ENCODE measurements at places on chromosomes 12 and 14. TPM values are rescaled to one million over a fixed set of nuclear protein-coding genes. Genes with fewer than 3 reads are reported as not detected.

DNA sequence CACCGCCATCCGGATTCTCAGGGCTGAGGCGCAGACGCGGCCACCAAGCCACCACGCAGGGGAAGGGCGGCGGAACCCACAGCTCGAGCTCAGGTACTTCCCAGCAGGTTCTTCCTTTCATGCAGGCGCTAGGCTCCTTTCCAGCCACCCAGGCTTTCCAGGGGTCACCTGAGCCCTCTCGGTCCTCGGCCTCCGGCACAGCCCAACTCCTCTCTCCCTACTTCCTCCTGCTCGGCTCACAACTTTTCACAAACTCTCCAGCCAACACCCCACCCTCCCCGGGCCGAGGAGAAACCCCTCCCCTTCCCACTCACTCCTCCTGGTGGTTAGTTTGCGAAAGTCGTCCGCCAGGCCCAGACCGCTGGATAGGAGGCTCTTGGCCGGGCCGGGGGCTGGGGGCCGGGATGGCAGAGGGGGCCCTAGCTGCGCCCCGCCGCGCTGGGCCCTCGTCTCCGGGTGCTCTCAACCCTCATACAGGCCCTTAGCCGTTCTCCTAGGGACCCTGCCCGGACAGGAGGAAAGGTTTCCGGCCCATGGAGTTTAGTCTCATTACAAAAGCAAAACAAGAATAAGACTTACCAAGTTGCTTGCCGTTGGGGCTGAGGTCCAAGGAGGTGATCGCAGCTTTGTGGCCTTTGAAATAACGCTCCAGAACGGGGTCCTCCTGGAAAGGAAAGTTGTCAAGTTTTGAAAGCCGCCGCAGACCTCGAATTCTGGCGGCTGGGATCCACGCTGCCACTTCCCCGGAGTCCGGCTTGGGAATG, at the start of gene GALNT4:
GALNT4 (minus strand) TSS at position 256 of the 764 bp plus-strand sequence; CDS start at position 9, 247 bp downstream.
- DNase-seq: peak; percentile 96

The PLEKHH1 gene
- 0.75 TPM for total RNA-seq

The TRHDE gene
- 2.3 TPM for total RNA-seq

DNA sequence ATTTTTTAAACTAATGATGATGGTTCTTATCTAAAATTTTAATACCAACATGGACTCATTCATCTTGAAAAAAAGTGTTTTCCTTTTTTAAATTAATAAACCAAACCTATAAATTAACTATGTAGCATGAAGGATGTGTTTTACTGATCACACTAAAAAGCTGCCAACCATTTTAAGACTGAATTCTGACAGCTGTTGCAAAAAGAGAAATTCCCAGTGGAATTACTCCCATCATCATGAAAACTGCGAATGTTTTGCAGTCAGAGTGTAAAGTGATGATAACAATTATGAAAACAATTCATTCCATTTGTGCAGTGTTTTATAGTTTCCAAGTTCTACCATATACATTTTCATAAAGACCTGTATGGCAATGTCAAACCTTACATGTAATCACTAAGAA, 232.8 kb downstream of the SLC2A13 start:
- DNase-seq: no peak

DNA sequence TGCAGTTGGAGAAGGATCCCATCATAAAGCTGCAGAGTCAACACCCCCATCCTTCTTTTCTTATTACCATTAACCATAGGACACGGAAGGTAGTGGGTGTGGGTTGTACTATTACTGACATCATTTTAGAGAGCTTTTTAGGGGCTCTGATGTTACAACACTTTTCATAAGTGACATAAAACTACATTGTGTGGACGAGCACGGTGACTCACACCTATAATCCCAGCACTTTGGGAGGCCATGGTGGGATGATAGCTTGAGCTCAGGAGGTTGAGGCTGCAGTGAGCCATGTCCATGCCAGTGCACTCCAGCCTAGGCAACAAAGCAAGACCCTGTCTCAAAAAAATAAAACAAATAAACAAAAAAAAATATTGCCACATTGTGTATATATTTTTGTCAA, 167.1 kb downstream of the DUSP6 start:
- DNase-seq: no peak

- DNase-seq: no peak
These were observed 125.3 kb upstream of the ATF7IP start for GRCh38 chr12:14239935-14240872.

GRCh38 chr12:77064896-77065360, 441 bp downstream of the E2F7 start:
- DNase-seq: no peak

GRCh38 chr12:94191023-94191422, 42.6 kb downstream of the PLXNC1 start:
- DNase-seq: no peak

DNA sequence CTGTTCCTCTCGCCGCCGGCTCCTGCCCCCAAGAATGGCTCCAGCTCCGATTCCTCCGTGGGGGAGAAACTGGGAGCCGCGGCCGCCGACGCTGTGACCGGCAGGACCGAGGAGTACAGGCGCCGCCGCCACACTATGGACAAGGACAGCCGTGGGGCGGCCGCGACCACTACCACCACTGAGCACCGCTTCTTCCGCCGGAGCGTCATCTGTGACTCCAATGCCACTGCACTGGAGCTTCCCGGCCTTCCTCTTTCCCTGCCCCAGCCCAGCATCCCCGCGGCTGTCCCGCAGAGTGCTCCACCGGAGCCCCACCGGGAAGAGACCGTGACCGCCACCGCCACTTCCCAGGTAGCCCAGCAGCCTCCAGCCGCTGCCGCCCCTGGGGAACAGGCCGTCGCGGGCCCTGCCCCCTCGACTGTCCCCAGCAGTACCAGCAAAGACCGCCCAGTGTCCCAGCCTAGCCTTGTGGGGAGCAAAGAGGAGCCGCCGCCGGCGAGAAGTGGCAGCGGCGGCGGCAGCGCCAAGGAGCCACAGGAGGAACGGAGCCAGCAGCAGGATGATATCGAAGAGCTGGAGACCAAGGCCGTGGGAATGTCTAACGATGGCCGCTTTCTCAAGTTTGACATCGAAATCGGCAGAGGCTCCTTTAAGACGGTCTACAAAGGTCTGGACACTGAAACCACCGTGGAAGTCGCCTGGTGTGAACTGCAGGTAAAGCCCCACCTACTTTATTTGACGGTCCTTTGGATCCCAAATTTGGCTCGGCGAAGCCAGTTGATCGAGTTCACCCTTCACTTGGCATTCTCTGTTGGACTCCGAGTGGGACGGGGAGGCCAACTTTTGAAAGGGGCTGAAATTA, 1.5 kb downstream of the WNK1 start:
- DNase-seq: peak; percentile 47

The NPFF gene
- total RNA-seq: 0.98 TPM

- no peak for DNase-seq
These were observed 89.6 kb downstream of the C12orf75 start for GRCh38 chr12:105420046-105420445.

- DNase-seq: peak; percentile 4
These were observed 15.7 kb downstream of the CLEC4C start for GRCh38 chr12:7731486-7731885.

- no peak for DNase-seq
These were observed 10.6 kb downstream of the PAPOLA start for GRCh38 chr14:96512602-96513397.

- DNase-seq: no peak
These were observed 101.9 kb upstream of the EEA1 start for GRCh38 chr12:93031028-93031427.

DNA sequence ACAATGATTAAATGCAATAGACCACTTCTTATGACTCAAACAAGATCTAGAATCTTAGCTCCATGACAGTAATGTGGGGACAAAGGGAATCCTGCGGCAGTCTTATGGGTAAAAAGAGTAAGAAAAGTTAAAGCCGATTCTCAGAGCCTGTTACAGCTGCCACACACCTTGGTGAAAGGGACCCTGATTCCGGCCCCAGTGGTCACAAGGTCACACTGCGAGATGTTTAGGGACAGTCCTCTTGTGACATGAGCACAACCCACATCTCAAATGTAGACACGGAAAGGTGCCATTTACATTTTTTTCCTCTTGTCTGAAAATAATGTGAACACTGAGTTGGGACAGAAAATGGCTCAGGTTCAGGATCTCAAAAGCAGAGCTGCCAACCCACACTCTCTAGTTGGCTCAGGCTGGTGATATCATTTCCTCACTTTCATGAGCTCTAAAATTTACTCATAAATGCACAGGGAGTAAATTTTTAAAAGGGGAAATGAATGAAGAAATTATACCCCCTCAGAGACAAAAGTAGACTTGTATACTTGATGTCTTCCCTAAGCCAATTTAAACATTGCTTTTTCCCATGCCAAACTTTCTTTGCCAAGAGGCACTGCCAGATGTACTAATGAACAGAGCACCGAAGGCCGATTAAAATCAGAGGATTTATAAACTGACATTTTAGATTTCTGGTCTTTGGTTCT, 113.1 kb upstream of the OVCH1 start:
- peak; percentile 46 for DNase-seq

DNA sequence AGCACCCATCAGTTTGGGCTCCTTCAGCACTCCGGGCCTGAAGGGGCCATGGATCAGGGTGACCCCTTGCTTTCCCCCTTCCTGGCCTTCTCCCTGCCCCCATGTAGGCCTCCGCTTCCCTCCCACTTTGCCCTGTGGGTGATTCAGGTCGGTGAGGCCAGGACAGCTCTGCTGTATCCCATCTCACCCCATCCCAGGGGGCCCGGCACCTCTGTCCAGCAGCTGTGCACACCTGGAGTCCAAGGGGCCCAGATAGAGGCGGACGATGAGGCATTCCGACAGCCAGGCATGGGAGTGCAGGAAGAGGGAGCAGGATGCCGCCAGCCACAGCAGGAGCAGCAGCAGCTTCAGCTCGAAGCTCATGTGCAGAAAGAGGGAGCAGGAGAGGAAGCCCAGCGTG, 11.4 kb downstream of the LTB4R start:
- no peak for DNase-seq

- DNase-seq: no peak
These were observed 111.8 kb downstream of the PLEKHG7 start for GRCh38 chr12:92814584-92814983.

The KLHL33 gene
- total RNA-seq: 1.1 TPM

GRCh38 chr12:4215229-4216186, 58.1 kb upstream of the CCND2 start:
- DNase-seq: peak; percentile 63

DNA sequence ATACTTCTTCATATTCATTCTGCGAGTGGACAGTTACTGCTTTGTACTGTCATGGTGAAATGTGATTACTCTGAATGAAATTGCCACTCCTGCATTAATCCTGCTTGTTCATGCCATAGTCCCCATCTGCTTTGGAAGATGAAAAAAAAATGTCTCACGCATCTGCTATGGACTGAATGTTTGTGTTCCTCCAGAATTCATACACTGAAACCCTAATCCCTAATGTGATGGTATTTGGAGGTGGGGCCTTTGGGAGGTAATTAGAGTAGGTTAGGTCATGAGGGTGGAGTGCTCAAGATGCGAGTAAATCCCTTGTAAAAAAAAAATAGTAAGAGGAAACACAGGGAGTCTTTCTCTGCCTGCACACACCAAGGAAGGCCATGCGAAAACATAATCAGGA, 427.2 kb downstream of the TMTC2 start:
- peak; percentile 58 for DNase-seq

The INF2 gene
- total RNA-seq: 31.1 TPM

GRCh38 chr14:31326111-31326510, 94.2 kb downstream of the HEATR5A start:
- DNase-seq: peak; percentile 7

DNA sequence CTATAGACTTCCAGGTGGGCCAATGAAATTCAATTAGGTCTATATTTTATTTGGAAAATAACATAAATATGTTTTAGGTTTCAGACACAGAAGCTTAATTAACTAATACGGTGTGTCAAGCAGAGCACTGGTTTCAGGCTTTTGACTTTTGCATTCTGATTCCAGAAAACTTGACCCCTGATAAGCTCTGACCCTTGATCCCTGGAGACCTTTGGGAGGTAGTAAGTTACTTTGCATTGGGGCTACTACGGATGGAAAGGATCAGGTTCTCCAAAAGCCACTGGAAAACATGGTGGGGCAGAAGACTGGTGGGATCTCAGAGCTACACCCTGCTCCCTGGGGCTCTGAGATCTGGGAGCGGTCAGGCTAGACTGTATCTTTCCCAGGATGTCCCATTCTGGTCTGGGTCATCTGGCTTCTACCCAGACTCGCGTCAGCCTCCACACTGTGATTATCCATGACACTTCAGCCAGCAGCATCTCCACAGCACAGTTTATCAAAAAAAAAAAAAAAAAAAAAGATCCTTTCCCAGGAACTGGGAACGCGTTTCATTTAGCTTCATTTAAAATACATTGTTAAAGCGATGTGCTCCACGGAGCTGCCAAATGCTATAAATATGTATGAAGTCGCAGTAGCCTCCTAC, 17.8 kb upstream of the EMP1 start:
- DNase-seq: peak; percentile 98

GRCh38 chr14:30389877-30390385, 169.0 kb upstream of the G2E3 start:
- no peak for DNase-seq

The LIN7A gene
- total RNA-seq: 3.1 TPM

GRCh38 chr14:58282925-58283593, 15.3 kb upstream of the ARID4A start:
- no peak for DNase-seq

- no peak for DNase-seq
These were observed 1239.8 kb downstream of the TMEM121 start for GRCh38 chr14:106766145-106766544.

GRCh38 chr12:84463741-84464495, 448.7 kb downstream of the SLC6A15 start:
- DNase-seq: peak; percentile 96

- no peak for DNase-seq
These were observed 99.1 kb downstream of the NELL2 start for GRCh38 chr12:44777044-44777443.

GRCh38 chr12:123142921-123143735, 7.8 kb downstream of the PITPNM2 start:
- DNase-seq: peak; percentile 27

DNA sequence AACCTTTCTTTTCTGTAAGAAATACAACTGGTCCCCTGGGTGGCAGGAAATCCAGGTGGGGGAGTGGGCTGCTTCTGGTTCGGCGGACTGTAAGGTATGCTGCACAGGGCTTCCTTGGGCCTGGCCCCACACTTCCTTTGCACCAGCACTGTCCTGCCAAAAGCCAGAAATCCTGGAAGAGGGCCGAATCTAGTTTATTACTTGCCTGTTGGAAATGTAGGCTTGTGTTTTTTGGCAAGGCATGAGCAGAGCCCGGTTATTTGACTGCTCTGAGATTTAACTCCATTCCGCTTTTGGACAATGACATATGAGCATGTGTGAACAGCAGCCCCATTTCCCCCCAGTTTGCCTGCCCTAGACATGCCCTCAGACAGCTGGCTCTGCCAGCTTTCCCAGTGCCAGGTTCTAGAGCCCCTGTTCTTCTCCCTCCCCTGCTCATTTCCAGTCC, 86.6 kb downstream of the BORCS5 start:
- DNase-seq: peak; percentile 90

DNA sequence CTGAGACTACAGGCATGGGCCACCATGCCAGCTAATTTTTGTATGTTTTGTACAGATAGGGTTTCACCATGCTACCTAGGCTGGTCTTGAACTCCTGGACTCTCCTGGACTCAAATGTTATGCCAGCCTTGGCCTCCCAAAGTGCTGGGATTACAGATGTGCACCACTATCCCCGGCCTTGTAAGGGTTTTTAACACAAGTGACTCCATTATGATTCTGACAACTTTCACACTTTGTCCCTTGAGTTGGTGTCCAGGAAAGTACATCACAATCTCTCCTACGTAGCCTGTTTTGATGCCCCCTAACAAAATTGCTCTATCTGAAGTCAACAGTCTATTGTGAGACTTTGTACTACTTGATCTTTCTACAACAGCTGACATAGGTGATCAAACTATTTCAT, 11.4 kb upstream of the METAP2 start:
- DNase-seq: no peak

The MEG3 gene
- 2,358 TPM for total RNA-seq

GRCh38 chr14:88829188-88829587, 4.7 kb downstream of the TTC8 start:
- DNase-seq: no peak

The DLST gene
- 38.6 TPM for total RNA-seq

All from muscle of leg (tissue), 16 donors.